ENCODE measurements at places on chromosomes 12 and 14.

DNA sequence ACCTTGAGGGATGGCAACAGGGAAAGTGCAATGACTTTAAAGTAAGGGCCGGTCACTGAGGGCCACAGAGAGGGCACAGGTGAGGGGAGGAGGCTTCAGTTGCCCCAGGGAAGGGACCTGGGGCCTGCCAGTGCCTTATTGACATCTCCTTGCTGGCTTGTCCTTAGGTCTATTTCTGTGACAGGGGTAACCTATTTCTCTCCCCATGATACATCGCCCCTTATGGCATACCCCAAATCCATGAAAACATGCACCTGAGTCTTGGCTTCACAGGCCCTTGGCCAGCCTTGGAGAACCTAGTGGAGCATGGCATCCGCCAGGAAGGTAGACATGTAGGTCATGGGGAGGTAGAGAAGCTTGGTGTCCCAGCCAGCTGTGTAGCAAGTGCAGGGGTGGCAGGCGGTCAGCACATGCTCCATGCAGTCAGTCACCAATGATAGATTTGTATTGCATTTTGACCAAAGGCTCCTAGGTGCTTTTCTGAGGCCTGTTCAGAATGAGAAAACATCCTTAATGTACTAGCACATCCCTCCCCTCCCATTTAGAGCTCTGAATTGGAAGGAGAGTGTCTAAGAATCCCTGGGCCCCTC lies 23.6 kb upstream of the RDH16 start:
- DNase-seq = no peak

- no peak for DNase-seq
These were observed 38.2 kb upstream of the INF2 start for GRCh38 chr14:104650981-104651875.

GRCh38 chr14:22464422-22465142 lies 124.4 kb downstream of the DAD1 start:
- no peak for DNase-seq

DNA sequence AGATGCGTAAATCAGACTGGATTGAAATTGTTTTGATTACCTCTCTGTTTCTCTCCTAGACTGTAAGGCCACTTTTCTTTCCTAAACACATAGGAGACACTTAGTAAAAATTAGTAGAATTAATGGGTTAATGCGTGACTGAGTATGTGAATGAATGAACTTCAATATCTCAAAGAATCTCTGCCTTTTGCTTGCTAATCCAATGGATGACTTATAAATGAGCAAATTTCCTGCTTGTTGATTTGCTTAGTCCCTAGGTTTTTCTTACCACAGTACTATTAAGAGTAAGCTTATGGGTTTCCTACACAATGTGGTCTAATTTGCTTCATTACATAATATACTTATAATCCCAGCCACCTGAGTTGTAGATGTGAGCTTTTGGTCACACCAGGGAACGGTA lies 164.1 kb downstream of the SRGAP1 start:
- no peak for DNase-seq

DNA sequence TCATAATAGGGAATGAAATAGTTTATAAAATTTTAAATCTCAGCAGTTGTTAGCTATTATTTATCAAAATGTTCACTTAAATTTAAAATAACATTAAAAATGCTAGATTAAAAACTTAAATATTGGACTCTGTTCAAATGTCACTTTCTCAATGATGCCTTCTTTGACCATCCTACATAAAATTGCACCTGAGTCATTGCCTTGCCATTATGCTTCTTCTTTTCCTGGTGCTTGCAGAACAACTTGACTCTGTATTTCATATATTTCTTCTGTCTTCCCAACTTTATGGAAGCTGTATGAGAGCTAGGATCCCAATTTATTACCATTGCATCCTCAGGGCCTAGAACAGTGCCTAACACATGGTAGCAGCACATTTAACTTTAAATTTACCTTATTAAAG lies 37.3 kb upstream of the CPM start:
- no peak for DNase-seq

DNA sequence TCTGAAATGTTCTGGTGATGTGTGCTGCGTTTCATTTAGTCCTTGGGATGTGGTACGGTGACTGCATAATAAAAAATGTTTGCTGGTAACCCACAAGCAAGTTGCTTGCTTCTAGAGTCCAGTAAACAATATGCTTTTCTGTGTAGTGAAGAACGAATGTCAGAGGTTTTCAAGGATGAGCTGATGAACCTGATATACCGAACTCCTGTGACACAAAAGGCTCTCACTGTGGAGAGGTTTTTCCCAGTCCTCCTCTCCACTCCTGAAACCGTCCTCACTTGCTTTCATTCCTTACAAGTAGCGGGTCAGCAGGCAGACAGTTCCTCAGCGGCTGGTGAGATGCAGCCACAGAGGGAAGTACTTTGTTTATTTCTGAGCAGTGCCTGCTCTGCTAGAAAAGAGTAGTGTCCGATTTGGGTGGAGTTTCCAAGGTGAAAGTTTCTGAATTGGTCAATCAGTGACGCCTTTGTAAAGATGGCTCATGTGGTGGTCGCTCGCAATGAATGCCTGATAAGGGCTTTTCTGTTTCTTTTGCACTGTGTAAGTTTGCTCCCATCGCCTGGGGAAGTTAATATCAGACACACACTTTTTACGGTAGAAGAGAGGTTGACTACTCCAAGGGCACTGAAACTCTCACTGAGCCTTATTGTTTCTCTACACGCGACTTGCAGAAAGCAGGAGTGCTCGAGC lies 3.0 kb downstream of the ETV6 start:
- DNase-seq = no peak

GRCh38 chr12:43097471-43097870 lies 454.5 kb downstream of the ADAMTS20 start:
- DNase-seq = no peak

- DNase-seq = no peak
These were observed 59.0 kb downstream of the FERMT2 start for GRCh38 chr14:52891800-52892199.

GRCh38 chr12:42565633-42566032 lies 23.9 kb downstream of the PRICKLE1 start:
- no peak for DNase-seq

DNA sequence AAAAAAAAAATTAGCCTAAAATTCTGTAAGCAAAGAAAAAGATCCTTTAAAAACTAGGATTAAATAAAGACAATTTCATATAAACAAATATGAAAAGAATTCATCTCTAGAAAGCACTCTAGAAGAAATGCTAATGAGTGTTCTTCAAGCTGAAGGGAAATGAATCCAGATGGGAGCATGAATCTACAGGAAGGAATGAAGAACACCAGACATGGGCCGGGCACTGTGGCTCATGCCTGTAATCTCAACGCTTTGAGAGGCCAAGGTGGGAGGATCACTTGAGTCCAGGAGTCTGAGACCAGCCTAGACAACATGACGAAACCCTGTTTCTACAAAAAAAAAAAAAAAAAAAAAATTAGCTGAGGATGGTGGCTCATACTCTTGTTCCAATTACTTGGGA lies 297.2 kb downstream of the FBXL14 start:
- DNase-seq = no peak

DNA sequence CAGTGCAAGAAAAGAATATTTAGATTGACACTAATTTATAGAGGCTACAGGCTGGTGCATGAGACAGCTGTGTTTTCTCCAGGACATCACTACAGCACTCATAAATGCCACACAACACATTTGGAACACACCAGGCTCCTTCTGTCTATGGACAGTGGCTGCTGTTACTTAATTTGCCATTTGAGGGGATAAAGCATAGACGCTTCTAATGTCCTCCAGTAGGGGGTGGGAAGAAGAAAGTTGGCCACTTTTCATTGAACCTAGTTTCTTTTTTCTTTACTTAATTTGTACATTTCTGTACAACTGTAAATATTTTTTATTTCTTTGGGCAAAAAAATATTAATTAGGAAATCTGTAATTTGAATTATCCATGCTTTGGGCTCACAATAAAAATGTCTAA lies 12.4 kb upstream of the RTN1 start:
- no peak for DNase-seq

GRCh38 chr12:120649442-120650232 lies 9.2 kb downstream of the CABP1 start:
- DNase-seq = no peak

DNA sequence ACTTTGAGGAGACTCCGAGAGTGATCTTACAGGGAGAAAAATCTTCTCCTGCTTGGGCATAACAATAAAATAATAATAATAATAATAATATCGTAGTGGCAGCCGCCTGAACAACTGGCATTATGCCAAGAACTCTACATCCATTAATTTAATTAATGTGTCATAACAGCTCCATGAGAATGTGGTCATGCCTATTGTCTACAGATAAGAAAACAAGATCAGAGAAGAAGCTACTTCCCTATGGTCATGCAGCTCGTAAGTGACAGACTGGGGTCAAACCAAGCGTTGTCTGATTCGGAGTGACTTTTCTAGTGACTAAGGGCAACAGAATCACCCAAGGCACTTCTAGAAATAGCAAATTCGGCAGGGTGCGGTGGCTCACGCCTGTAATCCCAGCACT lies 11.7 kb downstream of the PROX2 start:
- DNase-seq = no peak

GRCh38 chr12:111143271-111143670 lies 222.9 kb upstream of the MYL2 start:
- no peak for DNase-seq

- DNase-seq = no peak
These were observed 907.6 kb upstream of the FLRT2 start for GRCh38 chr14:84622357-84622756.

DNA sequence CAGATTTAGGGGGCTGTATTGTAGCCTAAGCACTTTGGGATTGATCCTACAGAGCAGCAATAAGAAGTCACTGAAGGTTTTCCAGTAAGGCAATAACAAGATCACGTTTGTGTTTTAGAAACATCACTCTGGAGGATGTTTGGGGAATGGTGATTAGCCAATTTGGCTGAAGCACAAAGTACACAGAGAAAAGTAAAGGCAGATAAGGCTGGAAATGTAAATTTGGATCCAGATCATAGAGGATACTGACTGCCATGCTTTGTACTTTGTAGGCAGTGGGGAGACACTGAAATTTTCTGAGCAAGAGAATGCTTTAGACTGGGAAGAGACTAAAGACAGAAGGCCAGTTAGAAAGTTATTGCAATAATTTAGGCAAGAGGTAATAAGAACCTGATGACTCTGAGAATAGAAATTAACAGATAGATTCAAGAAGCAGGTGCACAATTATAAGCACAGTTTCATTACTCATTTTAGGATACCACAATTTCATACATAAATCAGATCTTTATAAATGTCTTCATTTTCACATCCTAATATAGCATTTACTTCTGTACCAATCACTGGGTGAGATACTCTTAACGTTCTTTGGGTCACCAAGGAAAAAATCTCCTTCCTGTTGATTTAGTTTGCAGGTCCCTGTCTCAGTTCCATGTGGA lies 314.5 kb upstream of the GARIN6 start:
- DNase-seq = no peak

DNA sequence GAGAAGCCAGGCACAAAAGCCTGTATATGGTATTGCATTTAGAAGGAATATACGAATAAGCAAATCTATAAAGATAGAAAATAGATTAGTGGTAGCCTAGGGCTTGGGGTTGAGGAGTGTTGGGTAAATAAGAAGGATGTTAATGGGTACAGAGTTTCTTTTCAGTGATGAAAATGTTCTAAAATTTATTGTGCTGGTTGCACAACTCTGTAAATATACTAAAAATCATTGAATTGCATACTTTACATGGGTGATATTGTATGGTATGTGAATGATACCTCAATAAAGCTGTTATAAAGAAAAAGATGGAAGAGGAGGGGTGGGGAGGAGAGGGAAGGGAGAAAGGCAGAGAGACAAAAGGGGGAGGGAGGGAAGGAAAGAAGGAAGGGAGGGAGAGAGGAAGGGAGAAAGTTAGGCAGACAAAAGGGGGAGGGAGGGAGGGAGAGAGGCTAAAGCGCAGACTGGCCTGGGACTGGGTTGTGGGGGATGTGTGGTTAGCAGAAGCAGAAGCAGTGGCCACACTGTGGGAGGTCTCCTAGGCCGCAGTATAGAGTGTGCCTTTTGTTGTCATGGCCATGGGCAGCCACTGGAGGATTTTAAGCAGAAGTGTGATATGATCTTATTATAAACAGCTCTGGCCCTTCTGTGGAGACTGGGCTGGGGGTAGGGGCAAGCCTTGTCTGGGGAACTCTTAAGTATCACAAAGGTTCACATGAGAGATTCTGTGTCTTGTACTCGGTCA lies 73.6 kb upstream of the ELK3 start:
- DNase-seq = peak; percentile 43

GRCh38 chr14:94595912-94596311 lies 14.7 kb downstream of the SERPINA5 start:
- DNase-seq = no peak

- DNase-seq = no peak
These were observed 7.5 kb downstream of the HEBP1 start for GRCh38 chr12:12992418-12993130.

Data from GM18507 (cell line).